ENCODE measurements at places on chromosomes 16 and 17.
A peak's percentile ranks its signal among the peaks of the same experiment; 100 is the strongest.

DNA sequence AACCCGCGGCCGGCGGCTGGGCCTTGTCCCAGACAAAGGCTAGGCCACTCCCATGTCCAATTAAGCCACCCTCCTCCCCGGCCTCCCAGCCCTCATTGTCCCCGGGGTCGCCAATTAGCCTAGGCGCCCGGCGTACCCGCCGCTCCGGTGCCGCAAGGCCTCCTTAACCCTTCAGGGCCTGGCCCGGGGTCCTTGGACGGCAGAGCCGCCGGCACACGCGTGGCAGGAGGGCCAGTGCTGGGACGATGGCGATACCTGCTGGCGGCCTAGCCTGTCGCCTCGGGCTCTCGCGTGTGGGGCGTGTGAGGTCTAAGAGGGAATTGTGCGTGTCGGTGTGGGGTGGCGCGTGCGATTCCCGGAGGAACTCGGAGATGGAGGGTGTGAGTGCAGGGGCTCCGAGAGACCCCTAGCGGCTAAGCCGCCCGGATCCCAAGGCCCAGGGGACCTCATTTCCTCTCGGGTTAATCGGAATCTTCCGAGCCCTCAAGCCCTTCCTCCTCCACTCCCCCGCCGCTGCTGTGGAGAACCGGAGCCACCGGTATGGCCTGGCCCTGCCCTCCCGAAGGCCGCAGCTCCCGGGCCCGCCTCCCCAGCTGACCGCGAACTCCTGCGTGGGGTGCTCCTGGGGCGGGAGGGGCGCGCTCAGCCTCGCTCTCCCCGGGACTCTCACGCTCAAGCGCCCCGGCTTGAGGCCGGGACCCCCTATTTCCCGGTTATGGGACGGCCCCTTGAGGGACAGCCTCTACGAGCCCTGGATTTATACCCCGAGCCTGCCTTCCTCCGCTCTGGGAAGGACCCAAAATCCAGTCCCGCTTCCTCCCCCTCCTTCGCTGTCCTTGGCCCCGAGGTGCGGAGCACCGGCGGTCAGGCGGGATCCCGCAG, 11.9 kb downstream of the TBX2 start:
- DNase-seq = peak; percentile 83

DNA sequence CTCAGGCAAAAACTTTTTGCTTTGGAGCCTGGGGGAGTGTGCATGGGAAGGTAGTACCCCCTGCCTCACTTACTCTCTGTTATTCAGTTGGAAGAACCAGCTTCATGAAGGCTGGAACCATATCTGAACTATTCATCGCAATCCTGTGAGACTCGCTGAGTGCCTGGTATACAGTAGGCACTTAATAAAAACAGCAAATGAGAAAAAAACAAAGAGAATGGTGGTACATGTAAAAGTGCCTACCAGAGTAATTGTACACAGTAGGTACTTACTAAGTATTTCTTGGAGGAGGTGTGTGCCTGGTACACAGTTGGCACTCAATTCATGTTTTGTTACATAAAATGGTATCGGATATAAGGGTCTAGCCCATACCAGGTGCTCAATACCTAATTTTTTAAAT, 75.2 kb downstream of the MYH11 start:
- DNase-seq = no peak

- no peak for DNase-seq
Observed at GRCh38 chr17:82920150-82920549, 80.3 kb upstream of the ZNF750 start.

DNA sequence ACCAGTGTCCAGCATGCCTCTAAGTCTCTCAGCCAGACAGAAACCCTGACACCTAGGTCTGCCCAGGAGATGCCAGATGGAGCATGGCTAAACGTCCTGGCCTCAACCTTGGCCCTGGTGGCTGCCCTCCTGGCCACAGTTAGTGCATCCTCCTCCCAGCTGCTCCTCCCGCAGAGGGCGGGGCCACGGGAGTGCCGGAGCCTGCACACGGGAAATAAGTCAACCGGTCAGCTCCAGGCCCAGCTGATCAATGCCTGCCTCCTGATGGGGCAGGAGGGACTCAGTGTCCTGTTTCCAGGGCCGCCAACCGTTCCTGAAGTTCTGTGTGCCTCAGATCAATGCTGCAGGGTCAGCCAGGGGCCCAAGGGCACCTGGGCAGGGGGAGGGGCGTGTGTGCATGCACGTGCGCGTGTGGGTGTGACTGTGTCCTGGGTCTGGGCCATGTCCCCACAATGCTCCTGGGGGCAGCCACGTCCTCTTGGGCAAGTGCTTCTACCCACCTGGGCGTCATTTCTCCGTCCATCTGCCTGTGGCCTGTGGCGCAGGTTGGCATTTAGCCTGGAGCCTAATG, 4.6 kb upstream of the KCNJ12 start:
- DNase-seq = no peak

- no peak for DNase-seq
Observed at GRCh38 chr16:69199382-69199781, 12.4 kb downstream of the SNTB2 start.

DNA sequence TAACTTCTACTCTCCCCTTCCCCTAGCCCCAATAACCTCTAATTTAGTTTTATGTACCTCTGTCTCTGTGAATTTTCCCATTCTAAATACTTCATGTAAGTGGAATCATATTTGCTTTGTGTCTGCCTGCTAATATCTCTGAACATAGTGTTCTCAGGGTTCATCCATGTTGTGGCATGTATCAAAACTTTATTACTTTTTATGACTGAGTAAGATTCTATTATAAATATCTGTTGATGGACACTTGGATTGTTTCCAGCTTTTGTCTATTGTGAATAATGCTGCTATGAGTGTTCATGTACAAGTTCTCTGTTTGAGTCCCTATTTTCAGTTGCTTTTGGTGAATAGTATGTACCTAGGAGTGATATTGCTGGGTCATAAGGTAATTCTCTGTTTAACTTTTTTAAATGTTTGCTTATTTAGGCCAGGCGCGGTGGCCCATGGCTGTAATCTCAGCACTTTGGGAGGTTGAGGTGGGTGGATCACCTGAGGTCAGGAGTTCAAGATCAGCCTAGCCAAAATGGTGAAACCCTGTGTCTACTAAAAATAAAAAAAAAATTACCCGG, 92.8 kb downstream of the CHD9 start:
- DNase-seq = no peak

- no peak for DNase-seq
Observed at GRCh38 chr17:68326681-68327080, 35.4 kb downstream of the ARSG start.

DNA sequence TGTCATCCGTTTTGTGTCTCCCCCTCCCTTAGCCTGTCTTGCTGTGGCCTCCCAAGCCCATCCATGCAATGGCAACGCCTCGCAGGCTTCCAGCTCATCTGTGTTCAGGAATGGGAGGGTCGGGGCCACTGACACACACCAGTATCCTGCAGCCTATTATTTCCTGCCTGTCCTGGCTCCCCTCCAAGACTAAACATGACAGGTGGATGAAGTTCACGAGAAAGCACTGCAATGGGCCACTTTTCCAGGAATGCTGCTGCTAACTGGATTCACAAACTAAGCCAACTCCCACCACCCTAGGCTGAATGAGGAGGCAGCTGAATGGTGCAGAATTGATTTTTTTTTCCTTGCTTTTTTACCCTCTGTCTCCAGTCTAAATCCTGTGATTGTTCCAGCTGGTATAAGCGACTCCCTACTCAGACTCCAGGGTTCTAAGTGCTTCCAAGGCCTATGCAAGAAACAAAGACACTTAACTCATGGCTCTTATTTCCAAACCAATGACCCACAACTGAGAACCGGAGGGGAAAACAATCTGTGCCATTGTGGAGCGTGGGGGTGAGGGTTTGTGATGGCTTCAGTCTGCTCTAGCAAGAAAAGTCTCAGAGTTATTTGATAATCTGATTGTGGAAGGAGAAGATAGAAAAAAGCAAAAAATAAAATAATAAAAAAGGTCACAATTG, 23.3 kb downstream of the TMEM100 start:
- no peak for DNase-seq

DNA sequence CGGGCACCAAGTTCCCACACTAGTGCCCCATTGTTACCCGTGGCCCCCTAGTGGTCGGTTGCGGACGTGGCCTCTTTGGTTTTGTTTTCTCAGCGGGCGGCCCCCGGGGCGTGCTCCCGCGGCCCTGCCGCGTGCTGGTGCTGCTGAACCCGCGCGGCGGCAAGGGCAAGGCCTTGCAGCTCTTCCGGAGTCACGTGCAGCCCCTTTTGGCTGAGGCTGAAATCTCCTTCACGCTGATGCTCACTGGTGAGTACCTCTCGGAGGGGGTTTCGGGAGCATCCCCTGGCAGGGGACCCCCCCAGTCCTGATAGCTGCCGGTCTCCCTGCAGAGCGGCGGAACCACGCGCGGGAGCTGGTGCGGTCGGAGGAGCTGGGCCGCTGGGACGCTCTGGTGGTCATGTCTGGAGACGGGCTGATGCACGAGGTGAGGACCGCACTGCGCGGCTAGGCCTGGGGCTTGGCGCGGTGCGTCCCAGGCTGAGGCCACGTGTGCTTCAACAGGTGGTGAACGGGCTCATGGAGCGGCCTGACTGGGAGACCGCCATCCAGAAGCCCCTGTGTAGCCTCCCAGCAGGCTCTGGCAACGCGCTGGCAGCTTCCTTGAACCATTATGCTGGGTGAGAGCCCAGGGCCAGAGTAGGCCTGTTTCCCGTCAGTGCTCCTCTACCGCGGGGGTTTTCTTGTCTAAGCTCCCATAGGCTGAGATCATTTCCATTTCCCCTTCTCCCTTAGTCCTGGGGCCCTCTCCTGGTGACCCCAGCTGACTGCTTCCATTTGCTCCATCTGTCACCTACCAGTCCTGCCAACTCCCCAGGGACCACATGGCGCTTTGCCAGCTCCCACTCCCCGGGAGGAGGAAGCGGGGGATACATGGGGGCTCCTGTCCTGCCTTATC, 1.7 kb downstream of the SPHK1 start:
- DNase-seq = peak; percentile 94

DNA sequence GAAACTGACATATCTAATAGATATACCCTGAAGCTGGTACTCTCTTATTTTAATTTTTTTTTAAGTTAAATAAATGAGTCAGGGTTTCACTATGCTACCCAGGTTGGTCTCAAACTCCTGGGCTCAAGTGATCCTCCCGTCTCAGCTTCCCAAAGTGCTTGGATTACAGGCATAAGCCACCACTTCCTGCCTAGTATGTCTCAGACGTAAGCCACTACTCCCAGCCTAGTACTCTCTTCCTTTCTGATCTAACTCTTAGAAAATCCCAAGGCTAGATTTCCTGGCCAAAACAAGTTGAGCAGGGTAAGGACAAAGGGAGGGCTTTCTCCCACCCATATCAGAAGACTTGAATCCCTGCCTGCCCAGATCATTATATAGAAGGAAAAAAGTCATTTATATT, 33.7 kb downstream of the HOXB1 start:
- DNase-seq = no peak

DNA sequence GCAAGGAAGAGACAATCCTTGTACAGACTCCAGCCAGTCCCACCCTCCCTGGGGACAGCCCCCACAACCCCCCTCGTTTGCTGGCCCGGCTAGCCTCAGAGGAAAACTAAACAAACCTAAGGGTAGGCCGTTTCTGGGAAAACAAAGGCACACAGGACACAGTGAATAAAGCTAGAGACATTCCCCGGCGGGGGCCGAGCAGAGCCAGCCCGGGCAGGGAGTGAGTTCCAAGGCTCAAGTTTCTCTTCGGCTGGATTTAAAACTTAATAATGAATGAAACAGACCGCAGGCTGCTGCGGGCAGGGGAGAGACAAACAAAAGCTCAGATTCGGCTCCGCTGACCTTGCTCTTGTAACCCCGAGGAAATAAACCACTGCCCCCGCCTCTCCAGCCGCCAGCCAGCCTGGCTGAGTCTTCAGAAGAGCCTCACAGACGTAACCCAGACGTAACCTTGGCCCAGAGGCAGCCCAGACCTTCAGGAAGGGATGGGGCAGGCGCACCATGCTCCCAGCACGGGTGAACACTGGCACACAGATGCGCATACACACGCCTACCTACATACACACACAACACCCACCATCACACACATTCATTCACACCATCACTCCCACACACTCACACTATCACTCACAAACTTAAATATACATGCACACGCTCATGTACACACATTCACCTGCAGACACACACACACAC, 216.0 kb downstream of the ZNF423 start:
- DNase-seq = peak; percentile 85

- DNase-seq = no peak
Observed at GRCh38 chr16:55642611-55643010, 13.2 kb upstream of the SLC6A2 start.

DNA sequence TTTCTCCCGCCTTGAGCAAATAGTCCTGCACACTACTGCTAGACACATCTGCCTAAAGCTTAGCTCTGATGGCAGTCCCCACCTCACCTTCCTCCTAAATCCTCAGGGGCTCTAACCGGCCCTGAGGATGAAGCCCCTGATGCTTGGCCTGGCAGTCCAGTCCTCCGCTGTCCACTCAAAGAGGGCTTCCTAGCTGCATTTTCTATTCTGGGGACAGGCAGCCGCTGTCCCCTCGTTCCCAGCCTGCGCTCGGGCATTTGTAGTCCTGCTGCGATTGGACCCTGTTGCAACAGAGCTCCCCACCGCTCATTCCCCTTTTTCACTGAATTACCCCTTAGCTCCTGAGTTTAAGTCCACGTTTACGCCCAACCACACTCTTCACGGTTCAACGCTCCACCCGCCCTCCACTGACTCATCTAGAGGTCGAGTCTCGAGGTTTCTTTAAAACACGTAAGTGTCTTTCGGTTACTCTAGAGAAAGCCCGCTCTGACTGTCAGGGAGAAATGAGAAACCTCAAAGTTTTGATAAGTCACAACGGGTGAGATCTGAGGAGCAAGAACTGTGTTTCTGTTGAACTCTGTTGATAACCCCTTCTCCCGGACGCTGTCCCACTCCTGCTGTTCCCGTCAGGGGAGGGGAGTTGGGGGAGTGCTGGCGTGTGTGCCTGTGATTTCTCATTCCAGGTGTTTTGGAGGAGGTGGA, 4.5 kb downstream of the CCR7 start:
- no peak for DNase-seq

- DNase-seq = no peak
Observed at GRCh38 chr16:80982646-80983045, 24.0 kb downstream of the CMC2 start.

DNA sequence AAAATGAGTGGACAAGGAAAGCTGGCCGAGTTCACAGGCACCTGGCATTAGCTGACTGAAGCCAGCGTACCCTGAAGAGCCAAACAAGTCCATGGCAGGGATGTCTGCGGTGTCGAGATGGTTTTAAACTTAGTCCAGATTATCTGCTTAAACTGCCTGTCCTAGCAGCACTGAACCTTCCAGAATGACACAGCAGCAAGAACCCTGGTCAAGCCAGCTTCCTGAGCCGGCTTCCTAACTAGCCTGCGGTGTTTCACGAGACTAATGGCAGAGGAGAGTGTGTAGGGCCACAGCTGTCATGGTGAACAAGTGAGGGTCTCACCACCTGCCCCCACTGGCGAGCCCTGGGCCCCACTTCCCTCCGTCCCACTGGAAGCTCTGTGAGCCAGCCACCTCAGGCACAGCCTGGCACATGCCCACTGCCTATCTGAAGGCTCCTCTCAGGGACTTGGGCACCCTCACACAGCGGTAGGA, 28.8 kb upstream of the MTSS2 start:
- no peak for DNase-seq

GRCh38 chr16:77736879-77737278, 14.6 kb downstream of the NUDT7 start:
- DNase-seq = no peak

- DNase-seq = no peak
Observed at GRCh38 chr17:43445009-43445589, 38.7 kb upstream of the DHX8 start.

Data from adipocyte (in vitro differentiated cells).